Mucosa of gallbladder (tissue), 1 donor: ENCODE measurements at places on chromosomes 5 and 9.
A peak's percentile ranks its signal among the peaks of the same experiment; 100 is the strongest.

- no peak for DNase-seq
These were observed 12.9 kb downstream of the RALGDS start for GRCh38 chr9:133107961-133108793.

GRCh38 chr9:7115606-7116005, 357.8 kb downstream of the KDM4C start:
- no peak for DNase-seq

DNA sequence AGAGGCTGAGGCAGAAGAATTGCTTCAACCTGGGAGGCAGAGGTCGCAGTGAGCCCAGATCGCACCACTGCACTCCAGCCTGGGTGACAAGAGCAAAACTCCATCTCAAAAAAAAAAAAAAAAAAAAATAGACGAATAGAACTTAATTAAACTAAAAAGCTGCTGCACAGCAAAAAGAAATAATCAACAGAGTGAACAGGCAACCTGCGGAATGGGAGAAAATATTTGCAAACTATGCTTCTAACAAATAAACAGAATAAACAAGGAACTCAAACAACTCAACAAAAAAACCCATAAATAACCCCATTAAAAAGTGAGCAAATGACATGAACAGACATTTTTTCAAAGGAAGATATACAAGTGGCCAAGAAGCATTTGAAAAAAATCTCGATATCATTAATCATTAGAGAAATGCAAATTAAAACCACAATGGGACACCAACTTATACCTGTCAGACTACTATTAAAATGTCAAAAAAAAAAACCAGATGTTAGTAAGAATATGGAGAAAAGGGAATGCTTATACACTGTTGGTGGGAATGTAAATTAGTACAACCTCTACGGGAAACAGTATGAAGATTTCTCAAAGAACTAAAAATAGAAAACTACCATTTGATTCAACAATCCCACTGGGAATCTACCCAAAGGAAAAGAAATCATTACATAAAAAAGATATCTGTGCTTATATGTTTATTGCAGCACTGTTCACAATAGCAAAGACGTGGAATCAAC, 21.9 kb upstream of the HRH2 start:
- DNase-seq = no peak

DNA sequence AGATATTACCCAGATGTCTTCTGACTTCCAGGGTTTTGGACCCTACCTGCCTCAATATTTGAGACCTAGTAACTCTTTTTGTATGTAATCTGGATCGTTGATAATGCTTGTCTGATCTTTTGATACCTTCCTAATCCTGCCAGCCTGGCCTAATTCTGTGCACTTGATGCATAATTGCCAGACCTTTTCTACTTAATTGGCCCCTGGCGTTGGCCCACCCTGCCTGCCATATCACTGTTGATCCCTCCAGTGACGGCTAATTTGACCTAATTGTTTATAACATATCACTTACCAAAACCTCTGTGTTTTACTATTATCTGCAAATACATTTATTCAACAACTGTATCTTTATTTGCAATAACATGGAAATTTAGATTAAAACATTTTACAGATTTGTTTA, 49.0 kb downstream of the SLC44A1 start:
- DNase-seq = no peak

DNA sequence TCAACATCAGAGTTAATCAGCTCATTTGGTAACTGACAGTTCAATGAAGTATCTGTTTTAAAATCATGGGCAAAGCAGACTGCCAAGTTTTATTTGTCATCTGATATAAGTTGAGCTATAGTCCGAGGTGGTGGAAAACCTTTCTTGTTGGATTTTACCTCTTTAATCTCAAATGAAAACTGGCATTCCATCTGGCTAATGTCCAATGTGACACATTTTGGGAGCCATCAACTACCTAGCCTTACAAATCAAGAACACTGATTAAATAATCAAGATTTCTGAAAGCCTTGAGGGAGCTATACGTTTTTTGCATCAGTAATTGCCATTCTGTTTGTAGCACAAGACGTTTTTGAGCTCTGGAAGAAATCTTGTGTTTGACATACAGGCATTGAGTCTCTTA, 1380.5 kb upstream of the WWC1 start:
- DNase-seq = no peak

DNA sequence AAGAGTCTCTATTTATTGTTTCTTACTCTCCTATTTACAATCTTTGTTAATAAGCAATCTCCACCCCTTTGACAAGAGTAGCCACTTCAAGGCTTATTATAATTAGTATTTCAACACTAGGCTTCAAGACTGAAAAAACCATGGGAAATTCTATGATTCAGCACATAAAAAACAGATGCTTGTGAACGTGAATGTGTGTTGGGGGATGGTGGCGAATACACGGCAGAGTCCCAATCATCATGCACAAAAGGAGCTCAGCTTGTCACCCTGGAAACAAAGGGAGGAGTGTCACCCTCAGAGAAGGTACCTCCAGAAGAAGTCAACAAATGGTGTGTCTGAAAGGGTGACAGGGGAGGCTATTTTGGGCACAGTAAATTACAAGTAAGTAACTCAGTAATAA, 157.2 kb upstream of the RETREG1 start:
- no peak for DNase-seq

DNA sequence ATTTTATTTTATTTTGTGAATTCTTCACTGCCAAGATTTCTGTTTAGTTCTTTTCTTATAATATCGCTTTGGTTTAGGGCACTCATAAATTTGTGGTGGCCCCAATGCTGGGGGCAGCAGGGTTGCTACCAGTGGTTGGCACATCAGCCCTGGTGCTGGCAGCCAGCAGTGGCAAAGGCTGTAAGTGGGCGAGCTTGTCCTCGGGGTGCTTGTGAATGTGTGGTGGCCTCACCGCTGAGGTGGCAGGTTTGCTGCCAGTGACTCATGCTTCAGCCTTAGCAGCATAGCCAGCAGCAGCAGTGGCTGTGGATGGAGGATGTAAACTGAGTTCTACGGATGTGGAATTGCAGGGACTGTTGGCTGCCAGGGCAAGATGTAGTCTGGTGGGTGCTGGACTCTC, 262.9 kb upstream of the DMAC1 start:
- no peak for DNase-seq

DNA sequence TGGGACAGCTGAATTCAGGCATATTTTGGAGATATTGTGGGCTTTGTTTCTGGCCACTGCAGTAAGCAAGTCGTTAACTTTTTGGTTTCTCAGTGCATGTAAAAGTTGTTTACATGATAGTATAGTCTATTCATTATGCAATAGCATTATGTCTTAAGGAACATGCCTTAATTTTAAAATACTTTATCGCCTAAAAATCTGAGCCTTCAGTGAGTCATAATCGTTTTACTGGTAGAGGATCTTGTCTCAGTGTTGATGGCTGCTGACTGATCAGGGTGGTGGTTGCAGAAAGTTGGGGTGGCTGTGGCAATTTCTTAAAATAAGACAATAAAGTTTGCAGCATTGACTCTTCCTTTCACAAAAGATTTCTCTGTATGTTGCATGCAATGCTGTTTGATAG, 5.1 kb downstream of the SCGB3A1 start:
- DNase-seq = no peak

DNA sequence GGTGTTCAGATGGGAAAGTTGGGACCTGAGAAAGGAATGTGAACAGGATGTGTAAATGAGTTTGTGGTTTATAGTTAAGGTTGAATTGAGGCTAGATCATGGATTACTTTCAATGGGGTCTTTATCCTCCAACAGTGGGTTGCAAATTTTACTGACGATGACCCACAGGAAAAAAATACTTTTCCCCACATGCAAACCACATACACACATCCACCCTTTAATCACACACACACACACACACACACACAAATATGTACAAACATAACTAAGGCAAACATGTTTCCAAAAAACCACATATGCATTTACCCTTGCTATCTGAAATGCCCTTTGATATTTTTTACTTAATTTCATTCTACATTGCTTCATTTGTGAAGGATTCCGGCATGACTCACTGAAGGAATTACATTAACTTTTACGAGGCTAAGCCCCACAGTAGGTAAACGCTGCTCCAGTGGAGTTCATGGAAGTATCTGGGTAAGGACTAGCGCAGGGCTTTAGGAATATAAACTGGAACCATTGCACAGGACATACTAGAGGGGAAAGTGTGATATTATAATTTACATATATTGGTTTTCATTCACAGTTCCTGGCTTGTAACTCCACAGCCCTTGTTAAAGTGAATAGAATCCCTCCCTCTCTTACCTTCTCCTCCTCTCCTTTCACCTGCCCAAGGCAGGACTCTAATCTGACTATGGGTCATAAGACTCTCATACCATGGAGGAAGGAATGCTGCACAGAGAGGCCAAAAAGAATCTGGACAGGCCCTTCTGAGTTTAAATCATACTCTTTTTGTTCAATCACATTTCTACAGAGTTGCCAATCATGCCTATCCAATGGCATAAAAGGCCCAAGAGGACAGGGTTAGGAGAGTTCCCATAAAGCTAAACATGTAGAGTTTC, 8.5 kb upstream of the SPEF2 start:
- no peak for DNase-seq

DNA sequence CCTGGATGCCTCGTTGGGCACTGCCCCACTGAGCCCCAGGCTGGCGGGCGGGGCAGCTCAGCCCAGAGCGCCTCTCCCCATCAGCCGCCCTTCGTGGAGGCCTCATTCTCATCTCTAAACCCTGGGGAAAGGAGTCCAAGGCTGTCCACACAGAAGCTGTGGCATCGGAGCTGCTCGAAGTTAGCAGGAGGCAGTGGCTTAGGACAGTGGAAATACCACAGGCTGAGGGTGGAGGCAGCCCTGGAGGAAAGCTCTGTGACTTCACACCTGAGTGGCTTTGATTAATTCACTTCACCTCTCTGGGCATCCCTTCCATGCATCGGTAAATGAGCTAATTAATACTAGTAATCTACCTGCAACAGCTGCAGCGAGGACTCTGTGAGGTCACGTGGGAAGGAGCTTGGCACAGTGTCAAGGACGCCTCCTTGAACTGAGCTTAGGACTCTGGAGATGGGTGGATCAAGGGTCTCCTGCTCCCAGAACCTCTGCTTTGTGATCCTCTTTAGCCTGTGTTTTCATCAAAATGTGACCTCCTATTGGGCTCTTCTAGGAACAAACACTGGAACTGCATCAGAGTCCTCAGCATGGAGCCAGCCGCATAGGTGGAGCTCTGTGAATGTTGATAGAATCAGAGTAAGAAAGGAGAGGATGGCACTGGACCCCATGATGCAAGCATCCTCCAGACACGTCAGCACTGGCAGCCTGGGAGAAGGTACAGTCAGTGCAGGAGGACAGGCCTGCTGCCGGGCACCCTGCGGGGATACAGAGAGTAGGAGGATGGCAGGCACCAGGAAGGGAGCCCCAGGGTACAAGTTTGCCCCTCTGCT, 842 bp upstream of the ANGPTL2 start:
- DNase-seq = peak; percentile 51

- no peak for DNase-seq
These were observed 51.2 kb upstream of the TNFAIP8 start for GRCh38 chr5:119304439-119305211.

DNA sequence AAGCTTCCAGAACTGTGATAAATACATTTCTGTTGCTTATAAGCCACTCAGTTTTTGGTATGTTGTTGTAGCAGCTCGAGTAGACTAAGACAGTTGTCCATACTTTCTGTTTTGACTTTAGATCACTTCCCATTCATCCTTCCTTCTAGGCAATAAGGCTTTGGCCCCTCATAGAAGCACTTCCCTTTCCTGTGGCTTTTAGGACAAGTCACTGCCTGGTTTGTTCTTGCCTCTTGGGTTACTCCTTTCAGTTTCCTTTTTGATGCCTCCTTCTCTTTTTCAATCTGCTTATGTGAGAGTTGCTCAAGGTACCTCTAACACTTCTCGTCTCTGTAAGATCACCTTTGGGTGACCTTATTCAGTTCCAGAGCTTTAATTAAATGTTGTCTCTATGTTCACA, 72.4 kb upstream of the NTRK2 start:
- no peak for DNase-seq

DNA sequence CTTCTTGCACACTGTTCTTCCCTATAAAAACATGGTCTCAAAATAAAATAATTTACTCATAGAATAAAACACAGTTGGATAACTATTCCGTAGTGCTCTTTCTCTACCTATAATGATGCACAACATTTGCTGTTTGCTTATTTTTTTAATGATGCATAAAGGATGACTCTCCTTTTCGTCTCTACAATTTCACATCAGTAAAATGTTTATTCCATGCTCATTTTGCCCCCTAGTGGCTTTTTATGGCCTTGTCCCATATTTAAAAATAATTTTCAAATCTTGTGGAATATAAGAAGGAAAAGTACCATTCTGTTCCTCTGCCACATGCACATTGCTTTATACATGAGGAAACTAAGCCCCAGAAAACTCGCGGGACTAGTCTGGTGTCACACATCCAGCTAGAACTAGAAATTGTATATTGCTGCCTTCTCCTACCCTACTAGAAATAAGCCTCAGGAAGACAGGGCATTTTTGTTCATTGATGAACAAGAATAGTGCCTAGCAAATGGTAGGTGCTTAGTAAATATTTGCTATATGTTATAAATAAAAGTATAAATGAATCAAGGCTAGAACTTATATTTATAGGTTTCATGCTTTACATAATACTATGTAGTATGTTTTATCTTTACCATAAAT, 12.7 kb downstream of the KCTD16 start:
- no peak for DNase-seq

- no peak for DNase-seq
These were observed 306.4 kb downstream of the ZSWIM6 start for GRCh38 chr5:61638476-61638875.

DNA sequence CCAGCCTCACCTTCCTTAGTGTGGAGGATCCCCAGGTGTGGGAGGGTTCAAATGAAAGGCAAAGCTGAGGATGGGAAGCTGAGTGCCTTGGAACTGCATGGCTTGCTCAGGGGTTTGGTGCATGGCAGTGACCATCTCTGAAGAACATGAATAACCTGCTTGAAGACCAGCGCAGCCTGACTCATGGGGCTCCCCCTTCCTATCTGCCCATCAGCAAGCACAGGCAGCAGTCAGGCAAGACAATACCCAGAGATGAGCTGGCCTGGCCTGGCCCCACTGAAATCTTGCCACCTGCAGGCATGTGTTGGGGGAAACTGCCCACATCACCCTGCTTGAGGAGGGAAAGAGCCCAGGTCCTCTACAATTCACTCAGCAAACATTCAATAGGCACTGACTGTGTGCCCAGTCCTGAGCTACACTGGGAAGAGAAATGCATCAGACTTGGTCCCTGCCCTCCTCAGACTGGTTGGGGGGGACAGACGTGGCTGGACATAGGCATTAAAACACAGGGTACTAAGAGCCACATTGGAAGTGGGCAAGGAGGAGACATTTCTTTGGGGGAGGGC, 105.0 kb upstream of the ALDH1B1 start:
- DNase-seq = peak; percentile 7

GRCh38 chr5:132427281-132428146, 58.0 kb downstream of the SLC22A5 start:
- peak; percentile 49 for DNase-seq

DNA sequence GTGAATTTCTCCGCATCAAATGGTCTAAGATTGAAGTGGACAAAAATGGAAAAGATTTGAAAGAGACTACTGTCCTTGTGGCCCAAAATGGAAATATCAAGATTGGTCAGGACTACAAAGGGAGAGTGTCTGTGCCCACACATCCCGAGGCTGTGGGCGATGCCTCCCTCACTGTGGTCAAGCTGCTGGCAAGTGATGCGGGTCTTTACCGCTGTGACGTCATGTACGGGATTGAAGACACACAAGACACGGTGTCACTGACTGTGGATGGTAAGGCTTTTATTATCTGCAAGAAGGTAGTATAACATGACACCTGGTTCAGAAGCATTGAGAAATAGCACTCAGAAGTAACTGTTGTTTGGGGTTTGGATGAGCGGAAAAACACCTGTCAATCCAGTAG, 18.7 kb downstream of the VCAN start:
- DNase-seq = no peak

GRCh38 chr5:10366310-10367272, 13.1 kb downstream of the MARCHF6 start:
- DNase-seq = peak; percentile 79
